ENCODE measurements at places on chromosomes 2 and 18.
A peak's percentile ranks its signal among the peaks of the same experiment; 100 is the strongest.

GRCh38 chr2:68748568-68748967, 14.0 kb downstream of the ARHGAP25 start:
- no peak for ATAC-seq

GRCh38 chr2:138708682-138709241, 71.4 kb downstream of the NXPH2 start:
- no peak for ATAC-seq

GRCh38 chr2:42931818-42932195, 139.4 kb upstream of the HAAO start:
- no peak for ATAC-seq

- ATAC-seq: no peak
Observed at GRCh38 chr2:111966241-111966640, 67.8 kb downstream of the MERTK start.

GRCh38 chr2:113233593-113234550, 44.8 kb downstream of the PAX8 start:
- ATAC-seq: peak; percentile 28

- no peak for ATAC-seq
Observed at GRCh38 chr2:224427471-224427870, 25.6 kb upstream of the FAM124B start.

DNA sequence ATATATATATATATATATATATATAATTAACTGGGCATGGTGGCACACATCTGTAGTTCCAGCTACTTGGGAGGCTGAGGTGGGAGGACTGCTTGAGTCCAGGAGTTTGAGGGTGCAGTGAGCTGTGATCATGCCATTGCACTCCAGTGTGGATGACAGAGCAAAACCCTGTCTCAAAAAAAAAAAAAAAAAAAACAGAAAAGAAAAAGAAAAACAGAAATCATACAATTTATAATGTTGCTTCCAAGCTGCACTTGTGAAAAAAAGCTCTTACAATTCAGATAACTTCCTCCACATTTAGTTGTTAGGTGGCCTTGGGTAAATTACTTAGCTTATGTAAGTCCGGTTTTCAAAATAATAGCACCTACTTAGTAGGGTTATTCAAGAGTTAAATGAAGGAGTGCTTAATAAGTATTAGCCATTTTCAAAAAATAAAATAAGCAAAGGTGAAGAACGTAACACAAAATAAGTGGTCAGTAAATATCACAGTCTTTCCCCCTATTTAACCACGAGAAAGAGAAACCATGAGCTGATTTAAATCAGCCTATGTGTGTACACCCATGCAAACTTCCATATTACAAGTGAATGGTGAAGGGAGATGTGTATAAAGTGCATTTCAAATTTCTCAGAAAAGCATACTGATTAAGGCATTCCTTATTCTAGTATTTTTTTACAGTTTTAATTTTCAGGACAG, 2.3 kb downstream of the WIPF1 start:
- ATAC-seq: peak; percentile 20

DNA sequence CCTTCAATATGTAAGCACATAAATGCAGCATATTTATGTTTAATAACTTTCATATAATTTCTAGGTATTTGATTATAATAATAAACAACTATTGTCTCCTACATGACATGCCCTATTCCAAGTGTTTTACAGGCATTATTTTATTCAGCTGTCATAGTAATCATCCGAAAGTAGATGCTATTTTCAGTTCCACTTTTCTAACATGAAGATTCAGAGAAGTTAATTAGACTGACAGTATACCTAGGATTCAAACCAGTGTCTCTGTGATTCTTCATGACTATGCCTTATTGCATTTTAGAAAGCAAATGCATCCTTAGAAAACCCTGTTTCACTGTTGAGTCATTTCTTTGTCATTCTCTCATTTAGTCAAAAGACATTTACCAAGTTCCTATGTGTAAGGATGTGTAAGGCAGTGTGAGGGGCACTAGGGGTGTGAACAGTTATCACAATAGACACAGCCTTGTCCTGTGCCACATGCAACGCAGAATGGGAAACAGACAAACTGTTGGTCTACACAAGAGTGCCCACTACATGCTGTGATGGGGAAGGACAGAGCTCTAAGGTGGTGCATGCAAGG, 79.8 kb downstream of the DTNA start:
- peak; percentile 60 for ATAC-seq

- ATAC-seq: no peak
Observed at GRCh38 chr2:132975193-132976105, 305.4 kb upstream of the LYPD1 start.

GRCh38 chr2:15953147-15953630, 12.8 kb downstream of the MYCN start:
- no peak for ATAC-seq

- ATAC-seq: no peak
Observed at GRCh38 chr2:233039212-233039845, 6.9 kb downstream of the NEU2 start.

DNA sequence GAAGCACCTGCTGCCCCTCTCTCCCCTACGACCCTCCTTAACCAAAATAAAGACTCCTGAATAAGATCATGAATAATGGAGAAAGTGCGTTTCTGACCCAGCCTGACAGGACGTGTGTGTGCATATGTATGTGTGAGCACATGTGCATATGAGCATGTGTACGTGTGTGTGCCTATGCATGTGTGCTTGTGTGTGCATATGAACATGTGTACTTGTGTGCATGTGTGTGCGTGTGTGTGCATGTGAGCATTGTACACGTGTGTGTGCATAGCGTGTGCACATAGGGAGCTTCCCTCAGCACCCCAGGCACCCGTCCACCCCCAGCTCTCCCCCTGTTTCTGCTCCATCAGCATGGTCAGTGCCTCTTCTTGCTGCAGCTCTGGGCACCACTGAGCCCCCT, 10.7 kb downstream of the KCNIP3 start:
- ATAC-seq: no peak

- ATAC-seq: no peak
Observed at GRCh38 chr2:191049728-191050639, 36.0 kb upstream of the STAT1 start.

DNA sequence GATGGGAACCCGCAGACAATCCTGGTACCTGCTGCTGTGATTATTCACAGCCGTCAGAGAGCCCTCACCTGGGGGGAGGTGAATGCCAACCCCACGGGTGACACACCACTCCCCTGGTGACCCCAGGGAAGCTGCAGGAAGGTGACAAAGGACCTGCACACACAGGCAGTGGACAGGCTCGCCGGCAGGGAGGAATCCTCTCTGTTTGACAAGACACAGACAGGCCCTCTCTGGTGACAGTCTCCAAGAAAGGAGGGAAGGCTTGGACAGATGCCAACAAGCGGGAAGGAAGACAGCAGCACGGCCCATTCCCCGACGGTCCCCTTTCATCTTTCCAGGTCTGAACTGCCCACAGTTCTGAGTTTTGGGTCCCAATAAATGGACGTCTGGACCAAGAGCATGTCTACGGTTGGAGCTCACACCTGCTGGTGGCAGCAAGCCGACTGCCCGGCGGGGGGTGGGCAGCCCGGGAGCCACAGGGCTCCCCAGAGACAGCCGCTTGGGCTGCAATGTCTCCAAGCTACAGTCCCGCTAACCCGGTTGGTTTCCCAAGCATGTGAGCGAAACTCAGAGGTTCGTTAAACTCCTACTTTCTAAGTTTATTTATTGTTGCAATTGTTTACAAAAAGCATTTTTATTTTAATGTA, 31.8 kb downstream of the HDAC4 start:
- ATAC-seq: no peak

DNA sequence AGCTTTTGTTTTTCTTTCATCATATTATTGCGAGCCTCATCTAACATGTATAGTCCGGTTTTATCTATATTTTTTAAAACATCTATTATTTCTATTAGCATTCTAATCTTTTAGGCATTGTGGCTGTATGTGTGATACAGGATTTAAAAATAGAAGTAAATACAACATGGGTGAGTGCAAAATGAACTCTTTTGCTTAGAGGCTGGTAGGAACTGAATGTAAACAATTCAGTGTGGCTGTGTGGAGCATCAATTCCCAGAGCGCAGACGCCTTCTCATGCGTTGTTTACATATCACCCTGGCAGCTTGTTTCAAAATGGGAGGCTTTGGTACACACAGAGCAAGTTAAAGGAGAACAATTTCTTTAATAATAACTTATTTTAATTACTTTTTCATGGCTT, 836 bp downstream of the DTNA start:
- no peak for ATAC-seq

GRCh38 chr2:113962692-113963480, 73.0 kb downstream of the ACTR3 start:
- ATAC-seq: no peak

GRCh38 chr18:21196426-21196825, 45.6 kb upstream of the GREB1L start:
- no peak for ATAC-seq

GRCh38 chr18:65859075-65859474, 108.3 kb downstream of the CDH7 start:
- ATAC-seq: no peak

DNA sequence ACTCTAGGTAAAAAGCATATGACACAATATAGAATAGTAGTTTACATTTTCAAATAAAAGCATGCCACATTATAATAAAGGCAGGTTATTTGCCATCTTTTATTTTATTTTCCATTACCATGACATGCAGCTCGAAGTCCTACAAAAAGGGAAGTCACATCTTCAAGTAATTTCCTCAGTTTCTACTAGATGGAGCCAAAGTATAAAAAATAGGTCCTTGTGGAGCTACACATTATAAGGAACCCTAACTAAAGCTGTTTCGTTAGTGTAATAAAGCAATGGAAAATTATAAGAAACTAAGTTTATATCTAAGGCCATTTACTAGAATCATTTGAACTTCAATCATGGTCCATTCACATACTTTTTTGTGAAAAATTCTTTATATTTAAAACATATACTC, 674.5 kb downstream of the KCNJ3 start:
- no peak for ATAC-seq

GRCh38 chr2:217775920-217776503, 226.8 kb downstream of the TNS1 start:
- no peak for ATAC-seq

- ATAC-seq: peak; percentile 16
Observed at GRCh38 chr2:4973973-4974372, 718.2 kb upstream of the SOX11 start.

GRCh38 chr2:227366769-227367426, 12.2 kb downstream of the TM4SF20 start:
- ATAC-seq: no peak

DNA sequence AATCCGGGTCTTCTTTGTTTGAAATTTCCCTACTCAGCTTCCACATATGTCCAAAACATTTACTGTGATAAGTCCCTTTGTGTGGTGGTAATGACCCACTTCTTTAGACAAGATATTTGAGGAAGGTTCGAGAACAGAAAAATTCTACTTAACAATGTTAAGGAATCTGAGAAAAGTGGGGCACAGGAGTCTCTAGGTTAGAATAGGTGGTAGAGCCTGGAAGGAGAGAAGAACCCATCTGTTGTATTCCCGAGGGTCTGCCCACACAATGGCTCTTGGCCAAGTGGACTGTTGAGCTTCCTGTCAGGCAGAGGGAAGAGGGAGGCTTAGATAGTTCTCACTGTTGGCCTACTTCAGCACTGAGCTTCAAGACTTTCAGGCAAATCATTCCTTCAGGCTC, 4.3 kb downstream of the IGFBP2 start:
- no peak for ATAC-seq

DNA sequence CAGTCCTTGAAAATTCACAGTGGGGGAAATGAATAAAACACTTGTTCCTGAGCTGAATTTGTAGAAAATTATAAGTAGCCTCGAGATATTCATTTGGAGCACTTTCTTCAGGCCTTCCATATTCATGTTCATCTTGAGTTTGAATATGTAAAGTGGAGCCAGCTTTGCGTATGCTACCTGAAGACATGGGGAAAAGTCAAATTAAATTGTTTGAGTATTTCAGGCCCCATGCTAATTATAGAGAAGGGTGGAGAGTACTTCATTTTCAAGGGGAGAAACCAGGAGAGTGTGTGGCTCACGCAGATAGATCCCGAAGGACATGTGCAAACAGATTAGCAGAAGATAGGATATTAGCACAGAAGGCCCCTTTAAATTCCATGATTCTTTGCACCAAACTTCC, 7.7 kb downstream of the RPRM start:
- ATAC-seq: no peak

DNA sequence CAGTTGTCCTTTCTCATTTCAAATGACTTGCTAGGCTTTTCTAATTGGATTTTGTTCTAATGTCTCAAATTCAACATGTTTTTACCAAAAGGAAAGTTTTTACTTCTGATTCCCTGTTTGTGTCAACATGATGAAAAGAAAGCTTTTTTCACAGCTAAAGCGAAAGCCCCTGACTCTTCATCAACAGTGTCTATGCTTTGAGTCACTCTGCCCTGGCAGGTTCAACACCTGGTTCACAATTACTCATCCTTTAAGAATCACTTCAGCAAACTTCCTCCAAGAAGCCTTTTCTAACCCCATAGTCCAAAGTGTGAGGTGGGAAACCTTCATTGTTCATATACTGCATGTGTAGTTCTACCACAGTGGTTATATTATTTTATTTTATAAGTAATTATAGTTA, 7.6 kb upstream of the DSG2 start:
- peak; percentile 75 for ATAC-seq

GRCh38 chr2:162252153-162252552, 8.9 kb upstream of the FAP start:
- no peak for ATAC-seq

DNA sequence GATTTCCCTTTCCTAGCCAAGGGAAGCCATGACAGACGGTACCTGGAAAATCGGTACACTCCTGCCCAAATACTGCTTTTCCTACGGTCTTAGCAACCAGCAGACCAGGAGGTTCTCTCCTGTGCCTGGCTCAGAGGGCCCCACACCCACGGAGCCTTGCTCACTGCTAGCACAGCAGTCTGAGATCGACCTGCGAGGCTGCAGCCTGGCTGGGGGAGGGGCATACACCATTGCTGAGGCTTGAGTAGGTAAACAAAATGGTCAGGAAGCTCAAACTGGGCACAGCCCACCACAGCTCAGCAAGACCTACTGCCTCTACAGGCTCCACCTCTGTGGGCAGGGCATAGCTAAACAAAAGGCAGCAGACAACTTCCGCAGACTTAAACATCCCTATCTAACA, 6.8 kb upstream of the CD207 start:
- no peak for ATAC-seq

DNA sequence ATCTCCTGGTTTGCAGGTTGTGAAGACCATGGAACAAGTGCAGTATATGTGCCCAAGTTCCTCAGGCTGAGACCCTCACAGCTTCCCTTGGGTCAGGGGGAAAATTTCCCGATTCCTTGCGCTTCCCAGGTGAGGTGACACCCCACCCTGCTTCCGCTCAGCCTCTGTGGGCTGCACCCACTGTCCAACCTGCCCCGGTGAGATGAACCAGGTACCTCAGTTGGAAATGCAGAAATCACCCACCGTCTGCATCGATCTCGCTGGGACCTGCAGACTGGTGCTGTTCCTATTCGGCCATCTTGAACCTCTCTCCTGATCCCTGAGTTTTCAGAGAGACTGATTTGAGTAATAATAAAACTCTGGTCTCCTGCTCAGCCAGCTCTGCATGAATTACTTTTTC, 30.6 kb downstream of the CHCHD5 start:
- no peak for ATAC-seq
